ENCODE measurements at places on chromosomes 6 and 20.

DNA sequence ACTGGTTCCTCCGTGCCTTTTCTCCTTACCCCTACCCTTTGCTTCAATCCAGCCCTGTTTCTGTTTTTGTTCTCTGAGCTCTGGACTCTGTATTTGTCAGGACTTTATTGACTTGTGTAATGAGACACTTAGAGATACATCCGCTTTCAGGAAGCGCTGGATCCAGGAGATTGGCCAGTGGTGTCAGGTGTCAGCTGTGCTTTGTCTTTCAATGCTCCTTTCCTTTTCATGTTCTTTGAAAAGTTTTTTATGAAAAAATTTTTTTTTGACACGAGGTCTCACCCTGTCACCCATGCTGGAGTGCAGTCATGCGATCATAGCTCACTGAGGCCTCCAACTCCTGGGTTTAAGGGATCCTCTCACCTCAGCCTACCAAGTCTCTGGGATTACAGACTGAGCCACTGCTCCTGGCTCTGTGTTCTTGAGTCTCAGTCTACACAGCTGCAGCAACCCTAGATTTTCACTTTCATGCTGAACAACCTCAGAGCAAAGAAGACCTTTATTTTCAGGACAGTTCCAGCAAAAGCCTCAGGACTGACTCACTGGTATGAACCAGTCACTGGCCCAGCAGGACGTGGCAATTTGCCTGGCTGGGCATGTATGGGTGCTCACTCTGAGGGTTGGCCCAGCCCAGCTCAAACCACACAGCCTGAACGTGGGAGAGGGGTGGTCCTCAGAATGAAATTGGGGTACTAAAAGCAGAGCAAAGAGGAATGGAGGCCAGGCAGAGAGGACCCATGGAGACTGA, 108.5 kb downstream of the DHX35 start:
- no peak for DNase-seq

DNA sequence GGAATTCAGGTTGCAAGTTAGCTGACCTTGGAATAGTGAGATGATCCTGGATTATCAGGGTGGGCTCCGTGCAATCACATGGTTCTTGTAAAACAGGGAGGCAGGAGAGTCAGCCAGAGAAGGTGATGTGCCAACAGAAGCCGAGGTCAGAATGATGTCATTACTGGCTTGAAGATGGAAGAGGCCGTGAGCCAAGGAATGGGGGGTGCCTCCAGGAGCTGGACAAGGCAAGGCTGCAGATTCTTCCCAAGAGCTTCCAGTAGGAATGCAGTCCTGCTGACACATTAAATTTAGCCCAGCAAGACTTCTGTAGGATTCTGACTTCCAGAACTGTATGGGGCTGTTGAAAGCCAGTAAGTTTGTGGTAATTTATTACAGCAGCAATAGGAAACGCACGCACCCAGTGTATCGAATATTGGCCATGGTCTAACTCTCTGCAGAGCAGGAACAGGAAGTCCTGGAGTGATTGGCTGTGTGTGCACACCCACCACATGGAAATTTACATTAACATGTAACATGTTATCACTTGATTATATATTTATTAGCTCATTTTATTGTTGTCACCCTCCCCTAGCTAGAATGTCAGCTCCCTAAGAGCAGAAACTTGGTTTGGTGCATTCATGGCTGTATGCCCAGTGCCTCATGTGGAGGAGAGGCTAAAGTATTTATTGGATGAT, 19.1 kb downstream of the SLC24A3 start:
- no peak for DNase-seq

DNA sequence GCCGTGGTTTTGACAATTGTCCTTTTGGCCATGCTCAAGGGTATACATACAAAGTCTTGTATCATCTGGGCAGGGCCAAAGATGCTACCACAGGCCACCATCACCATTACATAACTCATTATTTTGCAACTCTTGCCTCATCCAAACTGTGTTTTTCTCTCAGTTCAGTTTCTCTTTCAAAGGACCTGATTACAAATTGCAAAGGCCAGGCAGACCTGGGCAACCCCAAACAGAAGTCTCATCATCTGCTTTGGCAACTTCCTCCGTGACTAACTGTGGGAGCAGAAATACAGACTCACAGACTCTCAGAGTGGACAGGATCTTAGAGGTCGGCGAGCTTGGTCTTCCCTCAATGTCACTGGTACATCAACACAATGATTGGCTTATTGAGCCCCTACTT, 117.8 kb upstream of the NEDD9 start:
- no peak for DNase-seq

DNA sequence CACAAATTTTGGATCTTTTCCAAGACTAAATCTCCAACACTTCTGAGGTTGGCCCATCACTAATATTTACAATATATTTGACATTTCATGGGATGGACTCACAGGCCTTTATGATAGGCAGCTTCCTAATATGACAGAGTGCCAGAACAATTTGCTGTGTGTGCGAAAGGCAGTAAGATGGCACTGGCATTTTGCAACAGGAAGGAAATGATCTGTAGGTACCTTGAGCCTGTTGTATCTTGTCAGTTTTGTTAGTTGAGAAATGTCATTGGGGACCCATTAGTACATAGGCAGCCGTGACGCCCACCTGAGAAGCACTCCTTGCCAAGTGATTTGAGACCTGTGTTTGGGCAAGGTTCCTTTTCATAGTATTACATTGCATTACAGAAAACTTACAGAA, 153.4 kb upstream of the HEY2 start:
- no peak for DNase-seq

- no peak for DNase-seq
Measured at GRCh38 chr6:149910721-149911151, 12.2 kb downstream of the RAET1G start.

- no peak for DNase-seq
Measured at GRCh38 chr6:1287103-1287591, 24.8 kb upstream of the FOXQ1 start.

DNA sequence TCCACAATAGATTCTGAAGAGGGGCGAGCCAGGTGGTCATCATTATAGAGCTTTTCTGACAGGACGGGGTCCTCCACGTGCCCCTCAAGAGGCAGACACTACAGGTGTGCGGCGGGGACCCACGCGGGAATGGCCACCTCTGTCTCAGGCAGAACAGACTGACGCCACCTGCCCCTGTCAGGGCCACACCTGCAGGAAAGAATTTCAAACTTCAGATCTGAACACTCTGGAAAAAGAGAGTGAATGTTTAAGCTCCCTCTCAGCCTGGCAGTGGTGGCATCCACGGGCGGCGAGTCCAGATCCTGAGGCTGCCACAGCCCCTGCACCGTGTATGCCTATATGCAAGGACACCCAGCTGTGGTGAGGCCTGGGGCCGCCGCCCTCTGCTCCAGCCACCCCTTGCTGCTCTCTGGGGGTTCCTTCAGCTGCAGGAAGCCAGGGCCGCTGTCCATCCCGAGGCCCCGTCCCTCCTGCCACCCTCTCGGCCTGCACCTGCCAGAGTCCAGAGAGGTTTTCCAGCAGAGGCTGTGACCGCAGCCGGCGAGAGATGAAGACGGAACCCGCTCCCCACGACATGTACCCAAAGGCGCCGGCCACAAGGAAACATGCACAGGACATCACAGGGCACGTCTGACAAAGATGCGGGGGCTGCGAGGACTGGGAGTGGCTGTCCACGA, 234.9 kb downstream of the ERMARD start:
- DNase-seq, result no peak

- DNase-seq, result no peak
Measured at GRCh38 chr20:5855939-5856338, 94.4 kb downstream of the TRMT6 start.

GRCh38 chr6:47302043-47302442, 7.7 kb downstream of the TNFRSF21 start:
- no peak for DNase-seq

DNA sequence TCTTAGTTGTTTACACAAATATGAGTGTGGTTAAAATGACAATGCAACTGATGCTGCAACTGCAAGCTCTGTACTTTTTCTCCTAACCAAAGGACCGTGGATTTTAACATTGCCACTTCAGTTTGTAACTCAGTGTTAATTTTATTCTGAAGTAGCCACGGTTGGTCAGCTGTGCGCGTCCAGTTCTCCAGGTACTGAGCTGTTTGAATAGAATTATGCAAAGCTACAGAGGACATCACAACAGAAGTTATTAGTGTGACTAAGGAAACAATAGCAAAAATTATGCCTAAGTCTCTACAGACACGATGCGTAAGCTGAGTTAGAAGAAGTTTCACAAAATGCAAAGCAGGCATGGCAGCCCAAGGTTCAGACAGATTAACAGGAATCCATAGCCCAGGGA, 4.4 kb upstream of the ABHD12 start:
- DNase-seq, result no peak

- no peak for DNase-seq
Measured at GRCh38 chr6:89281779-89282246, 33.3 kb downstream of the GABRR2 start.

- DNase-seq, result no peak
Measured at GRCh38 chr6:34560366-34561226, 4.5 kb upstream of the SPDEF start.

GRCh38 chr20:59094576-59094975, 52.0 kb upstream of the PRELID3B start:
- DNase-seq, result no peak

DNA sequence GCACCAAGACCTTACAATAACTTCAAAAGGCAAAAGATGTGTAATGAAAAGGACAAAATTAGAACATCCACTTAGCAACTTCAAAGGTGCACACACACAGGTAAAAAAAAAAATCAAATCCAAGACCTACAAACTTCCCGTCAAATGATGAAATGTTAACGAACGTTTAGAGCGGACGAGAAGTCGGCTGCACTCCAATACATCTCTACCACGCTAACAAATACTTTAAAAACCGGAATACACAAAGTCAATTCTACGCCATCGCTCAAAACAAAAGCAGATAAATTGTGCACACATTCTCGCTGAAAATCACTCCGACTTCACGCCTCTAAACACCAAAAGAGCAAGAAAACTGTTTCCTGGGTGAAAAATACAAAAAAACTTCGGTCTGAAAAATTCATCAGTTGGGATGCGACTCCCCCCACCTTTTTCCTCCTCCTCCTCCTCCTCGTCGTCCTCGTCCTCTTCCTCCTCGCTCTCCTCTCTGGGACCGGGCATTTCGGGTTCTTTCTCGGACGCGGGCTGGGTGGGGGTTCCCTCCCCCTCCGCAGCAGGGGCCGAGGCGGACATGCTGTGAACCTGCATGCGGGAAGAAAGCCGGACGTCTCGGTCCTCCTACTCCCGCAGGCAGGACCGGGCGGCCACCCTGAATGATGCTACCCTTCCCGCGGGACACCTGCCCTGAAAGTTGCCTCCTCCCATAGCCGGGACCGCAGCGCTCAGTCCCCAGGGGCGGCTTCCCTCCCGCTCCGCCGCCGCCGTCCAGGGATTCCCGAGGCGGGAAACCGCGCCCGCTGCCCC, 712 bp downstream of the DEK start:
- DNase-seq, result no peak

- no peak for DNase-seq
Measured at GRCh38 chr6:52403627-52404026, 16.5 kb upstream of the EFHC1 start.

DNA sequence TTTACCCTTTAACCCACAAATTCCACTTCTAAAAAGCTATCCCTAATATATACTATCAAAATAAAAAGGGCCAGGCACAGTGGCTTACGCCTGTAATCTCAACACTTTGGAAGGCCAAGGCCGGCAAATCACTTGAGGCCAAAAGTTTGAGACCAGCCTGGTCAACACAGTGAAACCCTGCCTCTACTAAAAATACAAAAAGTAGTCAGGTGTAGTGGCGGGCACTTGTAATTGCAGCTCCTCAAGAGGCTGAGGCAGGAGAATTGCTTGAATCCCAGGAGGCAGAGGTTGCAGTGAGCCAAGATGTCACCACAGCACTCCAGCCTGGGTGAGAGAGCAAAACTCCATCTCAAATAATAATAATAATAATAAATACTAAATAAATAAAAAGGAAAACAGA, 82.5 kb downstream of the TRIM27 start:
- no peak for DNase-seq

DNA sequence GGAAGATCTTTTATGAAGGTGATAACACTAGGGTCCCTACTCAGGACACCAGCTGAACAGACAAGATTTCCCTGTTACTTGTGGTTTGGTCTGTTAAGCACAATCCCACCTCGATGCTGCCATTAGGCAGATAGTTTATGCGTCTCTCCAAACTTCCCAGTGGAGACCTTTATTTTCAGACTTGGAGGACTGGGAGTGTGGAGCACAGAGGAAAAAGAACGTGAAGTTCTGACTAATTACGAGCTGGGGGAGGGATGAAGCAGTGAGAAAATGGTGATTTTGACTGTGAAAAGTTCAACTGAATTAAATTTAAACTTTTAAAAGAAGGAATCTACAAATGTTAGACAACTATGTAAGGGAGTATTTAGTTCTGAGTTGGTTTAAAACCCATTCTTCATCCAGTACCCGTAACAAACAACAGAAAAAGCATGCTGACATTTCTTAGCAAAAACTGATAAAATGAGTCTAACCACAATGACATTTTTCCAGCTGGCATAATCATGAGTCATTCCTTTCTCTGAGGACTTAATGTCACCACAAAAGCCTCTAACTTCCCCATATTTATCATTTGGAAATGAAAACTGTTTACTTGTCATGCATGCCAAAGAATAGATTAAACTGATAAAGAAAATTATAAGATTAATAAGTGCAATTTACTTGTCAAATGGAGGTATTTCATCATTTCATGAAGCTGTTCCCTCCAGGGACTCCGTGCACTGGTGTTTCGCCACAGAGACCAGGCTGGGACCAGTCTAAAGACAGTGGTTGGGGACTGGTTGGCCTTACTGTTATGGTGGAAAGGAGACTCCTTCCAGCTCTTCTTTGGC, 113.3 kb upstream of the SSTR4 start:
- no peak for DNase-seq

DNA sequence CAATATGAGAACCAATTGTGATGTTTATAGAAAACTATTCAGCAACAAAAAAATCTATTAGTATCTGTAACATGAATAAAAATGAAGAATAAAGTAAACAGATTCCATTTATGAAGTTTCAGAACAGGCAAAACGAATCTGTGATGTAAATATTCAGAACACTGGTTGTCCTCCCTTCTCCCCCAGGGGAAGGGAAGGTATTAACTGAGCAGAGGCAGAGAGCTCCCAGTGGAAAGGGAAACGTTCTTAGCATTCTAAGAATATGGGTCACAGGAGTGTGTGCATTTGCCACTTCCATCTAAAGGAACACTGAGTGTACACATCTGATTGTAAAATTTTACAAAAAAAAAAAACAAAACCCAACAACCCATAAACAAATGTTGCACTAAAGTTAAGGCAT, 23.1 kb downstream of the SPAG4 start:
- no peak for DNase-seq

GRCh38 chr20:37584238-37584807, 56.6 kb upstream of the BLCAP start:
- no peak for DNase-seq

GRCh38 chr6:142367501-142368018, 65.8 kb downstream of the ADGRG6 start:
- DNase-seq, result no peak

- no peak for DNase-seq
Measured at GRCh38 chr6:9851541-9852380, 563.1 kb downstream of the TFAP2A start.

- DNase-seq, result no peak
Measured at GRCh38 chr6:127824061-127824460, 76.8 kb downstream of the THEMIS start.
